Fibroblast of villous mesenchyme (primary cell): ENCODE measurements at places on chromosomes 11 and 22.

DNA sequence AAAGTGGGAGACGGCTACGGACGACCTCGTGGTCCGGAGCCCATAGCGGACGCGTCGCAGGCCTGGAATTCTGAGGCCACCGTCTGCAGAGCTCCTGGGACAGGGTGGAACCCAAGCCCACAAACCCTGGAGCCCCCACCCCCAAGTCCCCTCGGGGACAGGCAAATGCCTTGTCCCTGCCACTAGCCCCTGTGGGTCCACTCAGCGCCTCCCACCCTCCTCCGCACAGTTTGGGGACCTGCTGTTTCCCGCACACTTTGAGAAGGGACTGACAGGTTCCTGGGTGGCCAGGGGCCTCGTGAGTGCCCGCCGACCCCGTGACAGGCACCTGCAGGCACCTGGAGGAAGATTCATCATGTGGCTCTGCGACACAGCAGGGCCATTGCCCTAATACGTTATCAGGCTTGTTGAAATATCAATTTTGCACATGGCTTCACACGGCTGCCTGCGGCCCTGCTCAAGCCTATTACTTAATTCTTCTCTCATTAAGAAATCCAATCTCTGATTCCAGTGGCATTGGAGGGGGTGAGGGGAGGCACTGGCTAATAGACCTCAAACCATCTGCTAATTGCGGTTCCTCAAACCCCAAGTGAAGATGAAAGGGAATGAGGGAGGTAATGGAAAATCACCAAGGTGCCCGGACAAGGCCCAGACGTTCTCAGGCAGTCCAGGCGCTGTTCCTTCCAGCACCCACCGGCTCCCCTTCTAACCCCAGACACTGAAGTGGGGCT, 672.5 kb downstream of the BRD1 start:
- no peak for DNase-seq

GRCh38 chr11:65781962-65782815, 1.4 kb upstream of the AP5B1 start:
- DNase-seq: no peak

GRCh38 chr11:61802605-61803004, 9.9 kb downstream of the FEN1 start:
- no peak for DNase-seq

GRCh38 chr11:85589373-85589772, 37.8 kb downstream of the DLG2 start:
- DNase-seq: no peak

DNA sequence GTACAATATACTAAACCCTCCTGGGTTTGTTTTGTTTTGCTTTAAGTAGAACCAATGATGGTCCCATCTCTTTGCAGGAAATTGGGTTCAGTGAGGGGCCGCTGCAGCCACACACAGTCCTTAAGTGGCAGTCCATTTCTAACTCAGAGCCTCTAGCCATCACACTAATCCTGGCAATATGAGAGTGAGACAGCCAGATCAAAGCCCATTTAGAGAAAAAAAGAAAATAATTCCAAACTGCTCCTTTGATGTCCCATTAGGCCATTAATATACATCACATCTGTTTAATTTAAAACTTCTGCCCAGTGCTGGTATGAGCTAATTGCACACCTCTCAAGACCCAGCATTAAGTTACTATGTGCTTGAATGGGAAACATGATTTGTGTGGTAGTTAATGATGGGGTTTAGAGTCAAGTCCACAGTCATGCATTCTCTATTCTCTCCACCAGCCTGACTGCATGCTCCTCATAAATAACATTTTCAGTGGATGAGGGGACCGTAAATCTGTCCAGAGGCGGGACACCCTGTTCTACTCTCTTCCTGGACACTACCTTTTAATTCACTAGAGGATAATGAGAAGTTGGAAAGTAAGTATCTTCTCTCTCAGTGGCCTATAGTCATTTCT, 53.8 kb upstream of the BIRC3 start:
- no peak for DNase-seq

DNA sequence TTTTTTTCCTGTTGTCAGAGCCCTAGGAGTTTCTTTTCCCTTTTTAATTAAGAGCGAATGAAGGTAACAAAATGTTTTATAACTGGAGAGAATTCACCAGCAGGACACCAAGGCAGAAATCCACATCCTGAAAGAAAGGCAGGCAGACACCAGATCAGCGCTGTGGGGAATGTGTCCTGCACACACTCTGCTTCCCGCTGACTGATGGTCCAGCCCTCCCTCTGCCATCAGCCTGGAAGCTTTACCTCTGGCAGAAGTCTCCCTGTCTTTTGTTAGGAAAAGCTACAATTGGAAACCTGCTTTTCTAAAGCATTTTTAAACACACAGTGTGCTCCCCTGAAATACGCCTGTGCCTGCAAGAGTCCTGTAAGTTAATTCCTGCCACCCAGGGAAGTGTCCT, 638.5 kb downstream of the NTM start:
- no peak for DNase-seq

GRCh38 chr11:47572715-47573255, 6.0 kb downstream of the KBTBD4 start:
- DNase-seq: no peak

- no peak for DNase-seq
Measured at GRCh38 chr11:31610544-31610943, 101.0 kb downstream of the ELP4 start.

DNA sequence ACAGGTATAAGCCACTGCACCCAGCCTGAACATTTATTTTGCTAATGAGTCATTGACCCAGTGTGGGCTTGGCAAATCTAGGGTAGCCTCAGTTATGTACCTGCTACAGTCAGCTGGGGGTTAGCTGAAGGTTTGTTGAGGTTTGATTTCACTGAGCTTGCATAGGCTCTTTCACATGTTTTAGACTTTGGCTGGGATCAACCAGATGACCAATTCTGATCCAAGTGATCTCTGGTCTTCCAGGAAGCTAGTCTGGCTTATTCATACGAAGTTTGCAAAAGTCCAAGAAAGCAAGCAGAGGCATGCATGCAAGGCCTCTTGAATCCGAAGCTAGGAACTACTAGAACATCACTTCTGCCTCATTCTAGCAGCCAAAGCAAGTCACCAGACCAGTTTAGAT, 21.0 kb downstream of the SERPING1 start:
- DNase-seq: no peak

GRCh38 chr11:59689015-59689414, 20.2 kb upstream of the PATL1 start:
- DNase-seq: no peak

GRCh38 chr11:106785913-106786650, 232.2 kb downstream of the GUCY1A2 start:
- DNase-seq: peak; percentile 10

- DNase-seq: no peak
Measured at GRCh38 chr22:19182472-19183157, 4.1 kb upstream of the SLC25A1 start.

DNA sequence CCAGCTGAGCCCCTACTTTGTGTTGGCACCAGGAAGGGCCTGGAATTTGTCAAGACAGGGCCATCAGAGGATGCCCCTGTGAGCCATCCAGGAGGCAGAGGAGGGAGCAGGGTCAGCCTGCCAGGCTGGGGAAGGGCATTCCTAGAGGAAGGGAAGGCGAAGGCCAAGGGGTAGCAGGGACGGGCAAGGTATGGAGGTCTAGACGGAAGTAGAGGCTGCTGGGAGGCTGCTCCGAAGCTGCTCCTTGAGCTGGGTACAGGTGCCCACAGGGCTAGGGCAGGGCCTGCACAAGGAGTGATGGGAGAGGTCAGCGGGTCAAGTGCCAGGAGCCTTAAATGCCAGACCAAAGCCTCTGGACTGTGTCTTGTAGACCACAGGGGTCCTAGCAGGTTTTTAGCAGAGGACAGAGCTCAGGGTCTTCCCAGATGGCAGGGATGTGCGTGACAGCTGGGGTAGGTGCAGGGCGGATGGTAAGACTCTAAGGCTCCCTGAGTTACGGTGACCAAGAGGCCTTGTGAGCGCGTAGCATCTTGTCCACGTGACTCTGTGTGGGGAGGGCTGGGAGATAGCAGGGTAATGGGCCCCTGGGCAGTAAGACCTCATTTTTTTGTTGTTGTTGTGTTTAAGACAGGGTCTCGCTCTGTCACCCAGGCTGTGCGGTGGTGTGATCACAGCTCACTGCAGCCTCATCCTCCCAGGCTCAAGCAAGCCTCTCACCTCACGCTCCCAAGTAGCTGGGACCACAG, 31.7 kb upstream of the CSNK1E start:
- no peak for DNase-seq

GRCh38 chr11:1234771-1235305, 12.0 kb downstream of the MUC5B start:
- DNase-seq: no peak

DNA sequence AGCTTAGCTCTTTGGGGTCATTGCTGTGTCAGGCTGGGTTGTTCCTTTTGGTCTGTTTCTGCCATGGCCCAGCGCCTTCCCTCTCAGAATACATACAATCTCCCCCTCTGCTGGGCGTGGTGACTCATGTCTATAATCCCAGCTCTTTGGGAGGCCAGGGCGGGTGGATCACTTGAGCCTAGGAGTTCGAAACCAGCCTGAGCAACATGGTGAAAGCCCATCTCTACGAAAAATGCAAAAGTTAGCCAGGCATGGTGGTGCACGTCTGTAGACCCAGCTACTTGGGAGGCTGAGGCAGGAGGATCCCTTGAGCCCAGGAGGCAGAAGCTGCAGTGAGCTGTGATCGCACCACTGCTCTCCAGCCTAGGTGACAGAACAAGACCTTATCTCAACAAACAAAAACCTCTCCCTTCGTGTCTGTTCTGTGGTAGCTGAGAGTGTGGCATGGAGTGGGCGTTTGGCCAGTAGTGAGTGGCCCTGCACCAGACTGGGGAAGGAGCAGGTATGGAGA, 46.7 kb upstream of the RAB1B start:
- DNase-seq: peak; percentile 47

GRCh38 chr11:124611064-124611463, at the start of gene PANX3:
PANX3 (plus strand) TSS chr11:124611428; CDS start chr11:124611557, 129 bp downstream.
- DNase-seq: no peak

GRCh38 chr11:133832096-133832990, 13.0 kb downstream of the SPATA19 start:
- DNase-seq: no peak

DNA sequence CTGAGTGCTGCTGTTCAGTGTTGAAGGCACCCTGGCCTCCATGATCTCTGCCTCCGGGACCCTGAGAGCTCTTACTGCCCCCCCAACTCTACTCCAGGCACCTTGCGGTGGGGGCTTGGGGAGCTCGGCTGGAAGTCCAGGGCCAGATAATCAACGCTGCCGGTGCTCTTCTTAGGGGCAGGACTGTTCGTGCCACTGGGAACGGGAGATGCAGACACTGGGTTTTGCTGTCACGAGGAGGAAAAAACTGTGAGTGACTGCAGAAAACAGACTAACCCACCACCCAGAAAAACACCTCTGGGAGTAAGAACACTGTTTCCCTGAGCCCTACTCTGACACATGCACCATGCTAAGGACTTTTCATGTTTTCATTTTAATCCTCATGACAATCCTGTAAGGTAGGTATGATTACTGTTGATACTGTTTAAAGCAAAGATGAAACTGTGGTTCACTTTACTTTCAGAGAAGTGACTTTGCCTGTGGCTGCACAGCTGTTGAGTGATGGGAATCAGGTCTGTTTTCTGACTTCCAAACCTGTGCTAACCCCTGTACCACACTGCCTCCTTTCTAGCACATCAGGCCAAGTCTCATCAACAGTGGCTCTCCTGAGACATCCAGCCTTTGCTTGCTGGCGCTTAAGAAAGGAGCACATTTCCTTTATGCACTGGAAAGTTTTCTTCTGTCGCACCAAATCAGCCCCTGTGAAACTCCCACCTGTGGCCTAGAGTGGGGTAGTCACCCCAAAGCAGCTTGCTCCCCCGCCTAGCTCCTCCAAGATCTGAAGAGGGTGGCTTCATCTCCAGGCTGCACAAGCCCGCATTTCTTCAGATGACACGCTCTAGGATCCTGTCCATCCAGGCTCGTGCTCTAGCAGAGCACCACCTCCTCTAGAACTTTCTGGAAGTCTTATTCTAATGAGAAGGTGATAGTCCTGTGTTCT, 31.8 kb downstream of the USP35 start:
- DNase-seq: no peak

- peak; percentile 12 for DNase-seq
Measured at GRCh38 chr11:104764710-104765045, 133.6 kb downstream of the CASP12 start.

DNA sequence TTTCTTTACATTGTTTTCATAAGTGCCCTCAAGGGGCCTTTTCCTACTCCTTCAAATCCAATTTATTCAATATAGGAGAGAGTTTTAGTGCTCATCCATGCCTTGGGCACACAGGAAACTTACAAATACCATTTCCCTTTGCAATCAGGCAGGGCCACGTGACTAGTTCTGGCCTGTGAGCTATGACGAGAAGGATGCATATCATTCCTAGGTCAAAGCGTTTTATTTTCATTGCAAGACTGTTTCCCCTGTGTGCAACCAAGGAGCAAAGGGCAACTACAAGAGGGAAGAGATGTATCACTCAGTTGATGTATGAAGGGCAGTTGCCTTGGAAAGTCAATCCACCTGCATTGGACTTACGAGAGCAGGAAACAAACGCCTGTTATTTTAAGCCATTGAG, 1.9 kb upstream of the TRAF6 start:
- DNase-seq: no peak

- no peak for DNase-seq
Measured at GRCh38 chr22:43600265-43600664, 188.5 kb downstream of the MPPED1 start.

GRCh38 chr11:43537833-43538615, 142.5 kb upstream of the HSD17B12 start:
- DNase-seq: no peak

DNA sequence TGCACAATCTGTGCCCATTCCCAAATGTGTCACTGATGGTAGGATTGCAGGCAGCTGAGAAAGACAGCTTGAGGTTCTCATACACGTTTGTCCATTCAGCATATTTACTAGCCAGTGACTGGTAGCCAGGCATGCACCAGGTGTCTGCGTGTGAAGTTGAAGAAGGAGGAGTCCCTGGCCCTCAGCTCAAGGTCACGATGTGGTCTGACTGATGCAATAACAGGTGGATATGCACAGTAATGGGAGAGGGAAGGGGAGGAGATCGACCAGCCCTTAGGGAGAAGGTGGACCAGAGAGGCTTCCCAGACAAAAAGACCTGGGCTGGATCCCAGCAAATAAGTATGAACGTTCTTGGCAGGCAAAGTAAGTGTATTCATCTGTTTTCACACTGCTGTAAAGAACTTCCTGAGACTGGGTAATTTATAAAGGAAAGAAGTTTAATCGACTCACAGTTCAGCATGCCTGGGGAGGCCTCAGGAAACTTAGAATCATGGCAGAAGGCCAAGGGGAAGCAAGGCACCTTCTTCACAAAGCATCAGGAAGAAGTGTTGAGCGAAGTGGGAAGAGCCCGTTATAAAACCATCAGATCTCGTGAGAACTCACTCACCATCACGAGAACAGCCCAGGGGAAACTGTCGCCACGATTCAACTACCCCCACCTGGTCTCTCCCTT, 96.0 kb downstream of the MN1 start:
- DNase-seq: no peak
